ENCODE measurements at places on chromosomes 6 and 20.

- no peak for DNase-seq
Measured at GRCh38 chr20:15627501-15627903, 945.7 kb downstream of the KIF16B start.

GRCh38 chr20:2261046-2261485, 34.7 kb upstream of the TGM3 start:
- no peak for DNase-seq

- no peak for DNase-seq
Measured at GRCh38 chr6:53506872-53507271, 38.0 kb downstream of the GCLC start.

DNA sequence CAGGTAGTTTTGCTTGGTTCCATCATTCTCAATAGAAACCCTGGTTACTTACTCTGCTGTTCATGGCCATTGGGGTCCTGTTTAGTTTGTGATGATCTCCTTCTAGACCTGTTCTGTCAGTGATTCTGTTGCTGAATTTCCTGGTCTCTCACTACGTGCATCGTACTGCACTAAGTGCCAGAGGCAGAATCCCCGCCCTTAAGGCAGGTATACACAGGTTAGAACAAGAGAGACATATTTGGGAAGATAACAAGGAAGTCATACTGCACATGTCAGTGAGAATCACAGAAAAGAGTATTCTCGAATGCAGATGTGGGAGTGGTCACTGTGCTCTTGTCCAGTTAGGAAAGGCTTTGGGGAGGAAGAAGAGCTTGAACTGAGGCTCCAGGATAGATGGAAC, 148.1 kb upstream of the MYLIP start:
- DNase-seq: no peak

- no peak for DNase-seq
Measured at GRCh38 chr20:1484438-1485116, 6.6 kb downstream of the SIRPB2 start.

GRCh38 chr6:125201961-125202729, 48.6 kb downstream of the TPD52L1 start:
- peak; percentile 73 for DNase-seq

- DNase-seq: no peak
Measured at GRCh38 chr6:84976526-84977362, 212.3 kb upstream of the TBX18 start.

- DNase-seq: peak; percentile 29
Measured at GRCh38 chr6:78810146-78810545, 57.2 kb upstream of the IRAK1BP1 start.

GRCh38 chr6:32176476-32177182, 745 bp upstream of the AGPAT1 start:
- peak; percentile 52 for DNase-seq

DNA sequence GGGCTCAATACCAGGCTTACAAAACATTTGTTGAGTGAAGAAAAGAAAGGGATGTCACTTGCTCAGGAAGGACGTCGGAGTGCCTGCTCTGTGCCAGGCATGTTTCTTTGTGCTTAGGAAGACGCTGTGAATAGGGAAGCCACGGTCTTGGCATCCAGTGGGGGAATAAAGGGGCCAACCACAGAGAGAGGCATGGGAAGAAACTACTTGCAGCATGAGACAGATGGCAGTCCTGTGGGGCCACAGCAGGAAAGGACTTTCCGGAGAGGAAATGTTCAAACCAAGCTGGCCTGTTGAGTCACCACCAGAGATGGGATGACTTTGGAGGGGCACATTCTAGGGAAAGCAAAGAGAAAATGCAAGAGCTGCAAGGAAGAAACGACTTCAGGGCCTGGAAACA, 173.2 kb downstream of the CDH26 start:
- DNase-seq: no peak

DNA sequence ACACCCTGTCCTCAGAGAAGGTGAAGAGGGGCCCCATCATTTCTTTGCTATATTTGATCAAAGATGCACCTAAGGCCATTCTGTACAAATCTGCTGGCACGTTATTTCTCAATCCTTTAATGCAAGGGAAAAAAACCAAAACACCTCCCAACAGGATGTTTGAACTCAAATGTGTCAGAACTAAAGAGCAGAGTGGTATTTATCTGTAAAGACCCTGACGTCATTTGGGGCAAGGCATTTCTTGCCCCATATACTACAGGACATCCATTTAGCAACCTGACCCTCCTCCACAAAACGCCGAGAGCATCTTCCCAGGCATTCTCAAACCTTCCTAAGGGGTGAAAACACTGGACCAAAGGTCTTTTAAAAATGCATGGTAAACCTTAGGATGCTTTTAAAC, 50.8 kb downstream of the ZMYND8 start:
- DNase-seq: no peak

- DNase-seq: no peak
Measured at GRCh38 chr6:119324718-119325117, 24.8 kb downstream of the MAN1A1 start.

DNA sequence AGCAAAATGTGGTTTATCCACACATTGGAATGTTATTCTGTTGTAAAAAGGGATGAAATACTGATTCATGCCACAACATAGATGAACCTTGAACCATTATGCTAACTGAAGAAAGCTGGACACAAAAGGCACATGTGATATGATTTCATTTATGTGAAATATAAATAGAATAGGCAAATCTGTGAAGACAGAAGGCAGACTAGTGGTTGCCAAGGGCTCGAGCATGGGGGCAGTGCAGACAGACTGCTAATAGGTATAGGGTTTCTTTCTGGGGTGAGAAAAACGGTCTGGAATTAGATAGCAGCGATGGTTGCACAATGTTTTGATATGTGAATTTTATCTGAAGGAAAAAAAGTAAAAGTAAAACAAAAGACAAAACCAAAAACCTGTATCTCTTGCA, 54.6 kb upstream of the FNDC1 start:
- no peak for DNase-seq

- no peak for DNase-seq
Measured at GRCh38 chr6:31663126-31663960, 1.5 kb downstream of the GPANK1 start.

- DNase-seq: no peak
Measured at GRCh38 chr20:4787069-4787468, 65.4 kb downstream of the PRND start.

GRCh38 chr20:49508435-49509199, 26.1 kb upstream of the KCNB1 start:
- no peak for DNase-seq

GRCh38 chr6:166656230-166657151, 29.4 kb upstream of the RPS6KA2 start:
- DNase-seq: no peak

GRCh38 chr6:24874776-24875533, 60.8 kb downstream of the RIPOR2 start:
- no peak for DNase-seq

- DNase-seq: no peak
Measured at GRCh38 chr6:161056451-161056850, 64.9 kb downstream of the MAP3K4 start.

- DNase-seq: no peak
Measured at GRCh38 chr6:49370518-49370917, 92.5 kb downstream of the MMUT start.

DNA sequence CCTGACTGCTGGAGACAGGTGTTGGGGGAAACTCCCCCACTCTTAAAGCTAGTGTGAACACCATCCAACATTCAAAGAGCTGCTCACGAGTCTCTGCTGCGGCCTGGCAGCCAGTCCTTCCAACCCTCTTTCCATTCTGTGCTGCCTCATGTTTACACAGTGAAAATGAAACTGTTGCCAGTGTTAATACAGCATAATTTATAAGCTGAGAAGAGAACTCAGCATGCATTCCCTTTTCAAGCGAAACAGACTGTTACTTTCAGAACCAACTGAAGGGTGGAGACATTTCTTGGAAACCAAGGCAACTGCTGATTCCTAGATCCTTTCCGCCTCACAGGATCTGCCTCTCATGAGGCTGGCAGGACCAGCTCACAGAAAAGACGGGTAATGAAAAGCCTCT, 533.8 kb upstream of the ID4 start:
- no peak for DNase-seq

- DNase-seq: no peak
Measured at GRCh38 chr20:41135888-41136679, 1.3 kb upstream of the PLCG1 start.

DNA sequence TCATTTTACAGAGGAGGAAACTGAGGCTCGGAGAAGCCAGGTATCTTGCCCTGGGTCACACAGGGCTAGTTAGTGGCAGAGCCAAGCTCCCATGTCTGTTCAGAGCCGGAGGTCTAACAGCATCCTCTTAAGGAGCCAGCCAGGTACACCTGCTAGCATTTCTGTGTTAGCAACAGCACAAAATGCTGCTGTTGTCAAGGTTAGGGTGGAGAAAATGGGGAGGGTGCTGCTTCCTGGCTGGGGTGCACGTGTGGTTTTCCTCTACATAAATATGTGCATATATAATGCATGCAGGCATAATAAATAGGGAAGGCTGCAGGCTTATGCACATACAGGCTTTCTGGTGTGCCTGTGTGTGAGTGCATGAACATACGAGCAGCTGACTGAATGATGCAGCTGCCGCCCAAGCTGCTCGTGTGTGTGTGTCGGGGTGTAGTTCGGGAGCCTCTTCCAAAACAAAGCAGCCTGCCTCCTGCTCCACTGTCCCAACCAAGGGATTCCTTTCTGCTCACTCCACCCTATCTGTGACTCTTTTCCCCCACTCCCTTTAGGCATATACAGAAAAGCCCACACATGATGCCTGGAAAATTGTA, 86.6 kb downstream of the CD40 start:
- no peak for DNase-seq

DNA sequence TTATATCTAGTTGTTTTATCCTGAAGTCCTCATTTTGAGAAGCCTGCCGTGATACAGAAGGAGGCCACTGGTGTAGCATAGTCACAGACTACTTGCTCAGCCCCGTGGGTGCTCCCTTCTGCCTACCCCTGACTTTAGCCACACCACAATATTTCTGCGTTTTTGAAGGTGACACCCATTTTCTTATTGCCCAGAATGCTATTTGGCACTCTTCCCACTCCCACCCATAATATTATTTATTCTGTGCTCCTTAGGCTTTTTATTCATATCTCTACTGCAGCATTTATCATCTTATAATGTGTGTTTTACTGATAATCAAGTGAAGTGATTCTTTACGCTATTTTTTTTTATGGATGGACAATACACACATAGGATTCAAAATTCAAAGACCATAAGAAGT, 107.3 kb downstream of the OR2B2 start:
- no peak for DNase-seq

- no peak for DNase-seq
Measured at GRCh38 chr6:29071831-29072723, 15.0 kb downstream of the OR2B3 start.
